ENCODE measurements at places on chromosomes 3 and 15.
A peak's percentile ranks its signal among the peaks of the same experiment; 100 is the strongest.

DNA sequence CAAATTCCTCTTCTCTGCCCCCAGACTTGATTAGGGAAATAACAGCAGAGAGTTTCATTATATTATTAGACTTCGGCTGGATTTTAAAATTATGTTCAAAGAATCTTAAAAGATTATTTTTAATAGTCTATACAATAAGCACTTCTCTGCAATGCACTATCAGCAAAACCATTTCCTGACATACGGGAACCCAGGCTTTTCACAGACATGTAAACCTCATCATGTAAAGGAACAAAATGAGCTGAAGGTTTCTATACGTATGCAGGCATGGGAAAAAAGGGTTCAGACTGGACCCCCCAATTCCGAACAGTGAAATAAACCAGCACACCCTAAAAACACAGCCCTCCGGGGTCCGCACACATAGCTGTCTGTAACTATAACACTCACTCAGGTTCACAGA is 77.5 kb upstream of the LMOD3 start:
- ATAC-seq: no peak

DNA sequence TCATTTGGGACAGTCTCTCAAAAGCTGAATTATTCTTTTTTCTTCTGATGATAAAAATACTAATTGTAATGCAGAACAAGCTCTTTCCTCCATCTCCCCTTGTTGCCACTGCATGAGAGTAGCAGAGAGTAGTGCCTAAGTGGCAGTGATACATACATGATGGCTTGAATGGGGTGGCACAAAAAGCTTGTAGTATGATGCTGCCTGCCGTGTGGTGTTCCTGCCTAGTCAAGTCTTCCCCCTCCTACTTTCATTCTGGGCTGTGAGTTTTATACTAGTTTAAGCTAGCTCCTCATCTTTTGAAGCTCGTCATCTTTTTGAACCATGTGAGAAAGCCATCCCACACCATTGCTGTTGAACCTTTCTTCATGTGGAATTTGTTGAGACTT is 230.5 kb downstream of the NFKBIZ start:
- ATAC-seq: no peak

DNA sequence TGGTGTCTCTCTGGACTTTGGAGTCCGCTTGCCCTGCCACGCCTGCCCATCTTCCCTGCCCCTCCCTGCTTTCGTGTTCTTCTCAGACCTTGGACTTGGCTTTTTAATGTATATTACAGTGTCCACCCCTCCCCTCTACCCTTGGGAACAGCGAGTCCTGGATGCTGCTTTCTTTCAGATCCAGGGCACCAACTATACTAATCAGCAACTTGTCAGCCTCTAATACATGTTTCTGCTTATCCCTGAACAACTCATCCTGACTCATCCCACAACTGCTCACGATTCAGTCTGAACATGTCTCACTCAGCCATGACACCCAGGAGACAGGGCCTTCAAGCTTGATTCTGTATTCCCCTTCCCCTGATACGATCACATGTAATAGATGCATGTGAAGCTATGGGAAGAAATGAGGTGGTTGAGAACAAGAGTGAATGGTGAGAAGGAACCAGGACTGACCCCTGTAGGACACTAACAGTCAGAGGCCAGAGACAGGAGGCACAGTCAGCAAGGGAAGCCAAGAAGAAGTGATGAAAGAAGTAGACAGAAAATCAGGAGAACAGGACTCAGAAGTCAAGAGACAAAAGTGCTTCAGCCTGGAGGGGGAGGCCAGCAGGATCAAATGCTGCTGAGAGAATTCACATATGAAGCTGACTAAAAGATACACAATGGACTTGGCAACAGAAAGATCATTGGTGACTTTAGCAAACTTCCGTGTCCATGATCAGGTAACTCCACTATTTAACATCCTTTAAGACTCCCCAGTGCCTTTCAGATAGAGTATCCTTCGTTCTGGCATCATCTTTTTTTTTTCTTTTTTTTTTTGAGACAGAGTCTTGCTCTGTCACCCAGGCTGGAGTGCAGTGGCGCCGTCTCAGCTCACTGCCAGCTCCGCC is 35.4 kb downstream of the BCL2L10 start:
- ATAC-seq: peak; percentile 85

DNA sequence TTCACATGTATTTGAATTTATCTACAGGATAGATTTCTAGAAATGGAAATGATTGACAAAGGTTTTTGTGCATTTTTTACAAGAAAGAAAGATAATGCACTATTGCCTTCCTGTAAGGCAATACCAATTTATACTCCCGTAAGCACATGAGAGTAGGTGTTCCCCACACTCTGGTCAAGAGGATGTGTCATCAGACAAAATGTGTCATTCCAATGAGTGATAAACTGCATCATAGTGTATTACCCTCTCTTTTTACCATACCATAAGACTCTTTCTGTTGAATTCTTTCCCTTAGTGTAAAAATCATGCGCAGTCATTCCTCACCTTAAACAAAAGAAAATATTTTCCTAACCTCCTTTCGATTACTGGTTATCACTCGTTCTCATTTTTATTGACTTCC is 251.0 kb downstream of the ROBO1 start:
- no peak for ATAC-seq

DNA sequence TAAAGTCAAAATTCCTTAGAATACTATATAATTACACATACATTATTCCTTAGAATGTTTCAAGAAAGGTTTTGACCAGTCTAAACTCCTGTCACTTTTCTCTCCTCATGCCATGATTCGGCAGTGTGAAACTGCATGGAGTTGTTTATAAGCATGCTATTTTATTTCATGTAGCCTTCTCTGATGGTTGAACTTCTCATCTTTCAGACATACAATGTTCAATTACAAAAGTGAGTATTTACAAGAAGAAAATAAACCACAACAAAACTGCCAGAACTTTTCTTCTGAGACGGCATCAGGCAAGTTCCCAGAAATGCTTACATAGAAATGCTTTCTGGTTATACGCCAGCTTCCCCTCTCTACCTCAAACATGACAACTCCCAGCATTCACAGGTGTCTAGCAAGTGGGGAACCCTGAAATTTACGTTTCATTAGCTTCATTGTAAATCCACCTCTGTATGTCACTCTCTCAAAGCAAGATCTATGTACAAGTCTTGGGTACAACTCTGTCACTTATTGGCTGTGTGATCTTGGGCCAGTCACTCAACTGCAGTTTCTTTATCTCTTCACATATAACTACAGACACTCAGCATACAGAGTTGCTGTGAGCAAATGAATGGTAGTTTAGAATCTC is 42.7 kb downstream of the HDGFL3 start:
- peak; percentile 50 for ATAC-seq

DNA sequence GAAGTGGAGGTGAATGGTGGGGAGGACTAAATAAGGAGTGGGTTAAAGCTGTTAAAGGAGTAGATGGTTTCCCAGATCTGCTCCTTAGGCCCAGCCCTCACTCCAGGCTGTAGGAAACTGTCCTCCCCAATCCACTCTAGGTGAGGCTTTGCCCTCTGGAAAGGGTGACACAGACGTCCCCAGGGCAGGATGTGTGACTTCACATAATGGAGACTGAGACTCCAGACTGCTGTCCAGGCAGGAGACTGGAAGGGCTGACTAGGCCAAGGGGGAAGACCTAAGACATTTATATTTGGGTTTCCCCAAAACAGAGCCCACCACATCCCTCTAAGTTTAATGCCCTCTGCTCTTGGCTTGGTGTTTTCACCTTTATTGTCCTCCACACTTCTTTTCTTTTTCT is 488.5 kb downstream of the SHQ1 start:
- ATAC-seq: no peak

GRCh38 chr3:118931996-118932395 is 102.7 kb downstream of the IGSF11 start:
- no peak for ATAC-seq

DNA sequence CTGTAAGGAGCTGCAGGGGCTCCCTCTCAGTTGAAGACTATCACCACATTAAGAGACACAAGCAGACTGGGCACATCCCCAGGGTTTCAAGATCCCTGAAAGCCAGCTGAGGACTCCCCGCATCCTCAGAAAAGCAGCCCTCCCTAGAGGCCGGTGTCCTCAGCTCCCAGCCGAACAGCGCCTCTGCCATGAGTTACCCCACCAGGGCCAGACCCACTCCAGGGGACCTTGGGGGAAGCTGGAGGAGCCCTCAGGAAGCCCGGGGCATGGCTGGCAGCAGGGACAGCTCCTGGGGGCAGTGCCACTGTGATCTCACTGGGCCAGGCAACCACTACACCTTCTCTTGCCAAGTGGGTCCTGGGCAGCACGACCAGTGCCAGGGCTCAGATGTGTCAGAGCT is 8.1 kb downstream of the KLF15 start:
- ATAC-seq: no peak

DNA sequence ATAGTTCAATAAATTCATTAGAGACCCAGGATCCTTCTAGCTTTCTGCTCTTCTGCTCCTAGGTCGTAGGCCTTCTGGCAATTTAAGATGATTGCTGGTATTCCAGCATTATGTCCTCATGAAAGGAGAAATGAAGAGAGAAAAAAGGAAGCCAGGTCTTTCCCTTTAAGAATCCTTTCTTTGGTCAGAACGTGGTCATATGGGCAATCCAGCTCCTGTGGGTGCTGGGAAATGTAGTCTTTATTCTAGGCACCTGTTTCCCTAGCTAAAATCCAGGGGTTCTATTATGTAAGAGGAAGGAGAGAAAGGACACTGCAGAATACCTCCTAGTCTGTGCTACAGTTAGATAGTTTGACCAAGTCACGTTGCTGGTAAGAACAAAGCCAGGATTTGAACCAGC is 35.5 kb upstream of the NR1I2 start:
- ATAC-seq: no peak

GRCh38 chr3:12231431-12231830 is 57.4 kb upstream of the PPARG start:
- ATAC-seq: no peak

- ATAC-seq: no peak
Measured at GRCh38 chr15:65306551-65306950, 2.1 kb downstream of the RNU5B-1 start.

DNA sequence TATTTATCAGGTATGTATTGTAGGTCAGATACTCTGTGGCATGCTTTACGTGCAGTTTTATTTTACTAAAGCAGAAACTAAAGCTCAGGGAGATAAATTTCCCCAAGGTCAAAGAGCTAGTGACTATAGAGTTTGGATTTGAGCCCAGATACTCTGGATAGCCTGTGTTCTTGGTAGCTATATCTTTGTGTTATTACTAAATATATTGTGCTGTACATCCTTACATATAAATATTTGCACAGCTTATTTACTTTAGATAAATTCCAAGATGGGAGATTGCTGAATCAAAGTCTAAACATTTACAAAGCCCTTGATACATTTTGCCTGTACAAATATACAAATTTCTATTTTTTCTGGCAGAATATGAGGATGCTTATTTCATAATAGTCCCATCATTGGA is 660.9 kb upstream of the NAALADL2 start:
- no peak for ATAC-seq

- ATAC-seq: no peak
Measured at GRCh38 chr15:57329582-57330367, 46.5 kb upstream of the CGNL1 start.

DNA sequence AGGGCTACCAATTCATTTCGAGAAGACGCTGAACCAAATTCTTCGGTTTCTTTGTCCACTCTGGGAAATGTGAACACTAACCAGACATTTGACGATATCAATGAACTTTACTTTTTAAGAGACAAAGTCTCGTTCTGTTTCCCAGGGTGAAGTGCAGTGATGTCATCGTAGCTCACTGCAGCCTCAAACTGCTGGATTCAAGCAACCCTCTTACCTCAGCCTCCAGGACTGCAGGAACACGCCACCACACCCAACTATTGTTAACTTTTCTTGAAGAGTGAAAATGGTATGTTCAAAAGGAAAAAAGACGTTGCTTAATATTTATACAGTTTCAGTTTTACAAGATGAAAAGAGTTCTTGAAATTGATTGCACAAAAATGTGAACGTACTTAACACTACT is 30.6 kb downstream of the MB21D2 start:
- no peak for ATAC-seq

- peak; percentile 40 for ATAC-seq
Measured at GRCh38 chr15:91884606-91885005, 31.1 kb downstream of the SLCO3A1 start.

DNA sequence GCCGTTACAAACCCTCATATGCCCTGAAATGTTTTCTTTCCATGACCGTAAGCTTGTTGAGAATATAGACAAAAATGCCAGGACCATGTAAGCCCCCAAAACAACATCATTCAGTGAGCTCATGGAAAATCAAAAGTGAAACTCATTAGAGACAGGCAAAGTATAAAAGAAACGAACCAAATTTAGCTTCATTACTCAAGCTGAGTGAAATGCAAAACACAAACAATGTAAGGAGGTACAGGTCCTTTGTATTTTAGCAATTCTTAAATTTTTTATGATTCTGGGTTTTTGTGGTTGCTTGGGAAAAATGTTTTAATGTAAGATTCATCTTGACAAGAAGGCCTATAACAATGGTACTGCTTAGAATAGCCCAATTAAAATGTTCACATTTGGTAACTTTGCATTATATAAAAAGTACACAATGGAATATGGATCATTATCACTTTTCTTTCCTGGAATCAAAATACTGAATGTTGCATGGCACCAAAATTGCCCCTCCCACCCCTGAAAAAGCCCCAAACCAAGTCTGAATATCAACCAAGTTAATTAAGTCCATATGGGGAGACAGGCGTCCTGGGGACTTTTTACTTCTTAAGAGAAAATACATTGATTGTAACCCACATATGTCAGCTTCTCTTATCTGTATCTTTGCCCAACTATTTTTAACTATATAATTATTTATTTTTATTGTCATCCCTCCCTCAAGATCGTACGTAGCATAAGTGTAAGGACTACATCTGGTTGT is 247.7 kb upstream of the CDIN1 start:
- no peak for ATAC-seq

DNA sequence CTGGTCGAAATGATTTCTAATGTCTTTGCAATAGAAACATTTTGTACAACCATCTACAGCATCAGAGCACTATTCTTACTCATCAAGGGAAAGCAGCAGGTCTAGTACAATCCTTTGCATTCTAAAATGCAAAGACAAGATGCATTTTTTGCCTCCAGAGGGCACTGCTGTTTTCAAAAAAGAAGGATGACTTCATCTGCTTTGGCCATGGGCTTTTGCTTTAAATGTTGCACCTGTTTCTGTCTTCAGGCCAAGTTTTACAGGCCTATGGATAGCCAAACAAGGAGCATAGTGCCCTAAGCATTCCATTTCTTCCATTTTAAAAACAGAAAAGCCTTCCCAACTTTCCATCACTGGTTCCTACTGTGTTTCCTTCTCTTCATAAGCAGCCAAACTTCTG is 3.4 kb downstream of the PARP9 start:
- ATAC-seq: peak; percentile 18
